ENCODE measurements at places on chromosomes 12 and 14.

DNA sequence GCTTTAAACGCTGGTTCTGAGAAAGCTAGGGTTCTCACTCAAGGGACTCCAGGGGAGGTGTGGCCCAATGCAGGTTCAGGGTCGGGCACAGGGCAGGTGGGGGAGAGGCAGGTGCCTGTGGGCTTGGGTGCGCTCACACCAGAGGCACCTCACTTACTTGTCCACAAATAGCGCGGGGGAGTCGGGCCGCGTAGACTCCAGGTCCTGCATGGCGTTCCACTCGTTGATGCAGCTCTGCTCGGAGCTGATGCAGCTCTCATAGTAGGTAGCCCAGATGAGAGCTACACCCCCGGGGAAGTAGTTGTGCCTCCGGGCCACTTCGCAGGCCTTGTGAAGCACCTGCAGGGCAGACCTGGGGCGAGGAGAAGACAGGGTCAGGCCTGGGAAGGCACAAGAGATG is 49.9 kb downstream of the SSH1 start:
- DNase-seq = no peak

DNA sequence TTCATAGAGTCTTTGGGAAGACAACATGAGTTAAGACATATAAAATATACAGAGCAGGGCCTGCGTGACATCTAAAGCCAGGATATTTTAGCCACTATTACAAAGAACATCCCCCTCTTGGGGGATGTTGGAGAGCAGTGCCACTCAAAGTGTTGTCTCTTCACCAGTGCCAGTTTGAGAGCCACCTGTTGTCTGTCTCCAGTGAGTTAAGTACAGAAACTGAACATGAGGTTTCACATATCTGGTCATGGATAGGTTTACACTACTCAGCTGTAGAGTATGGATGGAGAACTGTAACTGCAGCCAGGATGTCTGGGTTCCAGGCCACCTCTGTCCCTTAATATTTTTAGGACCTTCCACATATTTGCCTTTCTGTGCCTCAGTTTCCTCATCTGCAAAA is 39.1 kb downstream of the RNFT2 start:
- no peak for DNase-seq

GRCh38 chr12:99281277-99281676 is 366.3 kb upstream of the GARIN6 start:
- no peak for DNase-seq

GRCh38 chr12:118746960-118747359 is 234.4 kb upstream of the SRRM4 start:
- no peak for DNase-seq

All from NCI-H345 (cell line).